ENCODE measurements at places on chromosomes 16 and 17.

GRCh38 chr16:90033387-90033786 lies 14.1 kb upstream of the DBNDD1 start:
- DNase-seq: no peak

GRCh38 chr17:67784364-67785121 lies 40.8 kb upstream of the BPTF start:
- no peak for DNase-seq

DNA sequence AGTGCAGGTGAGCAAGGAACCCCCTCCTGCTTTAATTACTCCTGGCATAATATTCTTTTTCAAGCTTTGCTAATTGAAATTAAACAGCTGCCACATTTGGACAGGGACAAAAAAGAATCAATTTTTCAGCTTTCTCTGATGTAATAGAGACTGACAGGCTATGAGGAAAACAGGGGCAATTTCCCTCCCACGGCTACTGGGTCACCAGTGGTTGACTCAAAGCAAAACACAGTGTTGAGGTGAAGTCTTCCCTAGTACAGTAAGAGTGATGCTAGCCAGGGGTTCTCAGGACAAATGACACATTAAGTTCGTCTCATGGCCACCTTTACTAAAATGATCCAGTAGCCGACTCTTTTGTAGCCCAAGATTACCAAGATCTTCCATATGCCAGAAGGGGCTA lies 38.6 kb upstream of the PMFBP1 start:
- DNase-seq: no peak

- no peak for DNase-seq
These were observed 241.3 kb upstream of the ZFHX3 start for GRCh38 chr16:73289232-73289631.
